Psoas muscle (tissue), 8 donors: ENCODE measurements at places on chromosomes 3 and 15. TPM values are rescaled to one million over a fixed set of nuclear protein-coding genes. Genes with fewer than 3 reads are reported as not detected.

DNA sequence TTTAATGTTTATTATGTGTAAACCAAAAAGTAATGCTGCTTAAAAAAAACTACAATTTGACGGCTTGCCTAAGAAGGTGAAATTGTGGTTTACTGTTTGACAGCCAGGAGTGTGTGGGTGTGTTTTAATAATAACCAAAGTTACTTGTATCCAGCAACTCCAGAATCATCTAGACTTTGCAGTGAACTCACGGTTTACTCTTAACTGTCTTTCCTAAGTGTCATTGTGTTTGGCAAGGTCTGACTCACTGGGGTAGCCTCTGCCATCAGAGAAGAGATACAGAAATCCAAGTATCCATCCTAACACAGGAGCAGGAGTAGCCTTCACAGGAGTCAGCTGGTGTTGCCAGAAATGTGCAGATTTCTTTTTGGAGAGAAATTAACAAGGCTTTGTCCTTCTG lies 151.1 kb downstream of the CTNNB1 start:
- no peak for DNase-seq

- DNase-seq, result no peak
These were observed 209.9 kb upstream of the VEPH1 start for GRCh38 chr3:157713101-157713500.

GRCh38 chr15:79641841-79642240 lies 209.7 kb downstream of the MINAR1 start:
- no peak for DNase-seq

Gene HRG
- not detected for polyA plus RNA-seq

GRCh38 chr3:17372362-17373210 lies 369.8 kb downstream of the TBC1D5 start:
- no peak for DNase-seq

Gene IL5RA
- polyA plus RNA-seq, result not detected

- DNase-seq, result no peak
These were observed 800.3 kb upstream of the GBE1 start for GRCh38 chr3:82561784-82562183.

Gene INAFM2
- polyA plus RNA-seq, result 14.5 TPM

Gene DOCK3
- polyA plus RNA-seq, result 0.21 TPM

DNA sequence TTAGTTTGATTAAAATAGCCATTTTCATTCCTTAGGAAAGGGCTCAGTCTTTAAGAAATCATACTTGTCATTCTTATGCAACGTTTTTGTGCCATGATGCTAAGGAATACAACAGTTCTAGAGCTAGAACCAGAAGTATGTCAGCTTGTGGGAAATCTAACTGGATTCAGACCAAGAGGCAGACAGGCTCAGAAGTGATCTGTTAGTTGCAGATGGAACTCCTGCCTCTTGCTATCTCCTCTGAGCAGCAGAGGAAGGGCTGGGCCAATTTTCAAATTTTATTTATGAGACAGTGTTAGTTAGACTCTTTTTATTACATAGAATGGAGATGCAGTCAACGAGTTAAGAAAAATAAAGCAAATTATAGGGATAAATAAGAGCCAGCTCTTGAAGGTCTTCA lies 48.5 kb upstream of the RYR3 start:
- DNase-seq, result no peak

DNA sequence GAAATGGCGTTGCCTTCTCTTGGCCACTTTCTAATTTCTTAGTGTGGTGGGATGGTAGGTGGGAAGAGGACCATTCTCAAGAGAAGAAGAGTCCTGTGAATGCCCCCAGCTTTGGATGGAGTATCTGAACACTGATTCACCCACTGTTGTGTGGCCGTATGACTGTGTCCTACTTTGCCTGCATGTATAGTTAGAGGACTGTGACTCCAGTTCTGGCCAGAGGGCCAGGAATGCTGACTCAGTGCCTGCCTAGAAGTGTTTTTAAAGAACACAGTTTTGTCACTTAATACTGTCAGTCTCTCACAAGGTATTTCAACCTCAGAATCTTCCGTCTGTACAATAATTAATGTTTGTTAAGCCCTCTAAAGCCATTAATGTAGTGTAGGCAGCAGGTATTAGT lies 2.1 kb downstream of the SEC61A1 start:
- DNase-seq, result no peak

GRCh38 chr3:43181202-43181821 lies 75.4 kb upstream of the POMGNT2 start:
- DNase-seq, result no peak

Gene MORC1
- polyA plus RNA-seq, result not detected

DNA sequence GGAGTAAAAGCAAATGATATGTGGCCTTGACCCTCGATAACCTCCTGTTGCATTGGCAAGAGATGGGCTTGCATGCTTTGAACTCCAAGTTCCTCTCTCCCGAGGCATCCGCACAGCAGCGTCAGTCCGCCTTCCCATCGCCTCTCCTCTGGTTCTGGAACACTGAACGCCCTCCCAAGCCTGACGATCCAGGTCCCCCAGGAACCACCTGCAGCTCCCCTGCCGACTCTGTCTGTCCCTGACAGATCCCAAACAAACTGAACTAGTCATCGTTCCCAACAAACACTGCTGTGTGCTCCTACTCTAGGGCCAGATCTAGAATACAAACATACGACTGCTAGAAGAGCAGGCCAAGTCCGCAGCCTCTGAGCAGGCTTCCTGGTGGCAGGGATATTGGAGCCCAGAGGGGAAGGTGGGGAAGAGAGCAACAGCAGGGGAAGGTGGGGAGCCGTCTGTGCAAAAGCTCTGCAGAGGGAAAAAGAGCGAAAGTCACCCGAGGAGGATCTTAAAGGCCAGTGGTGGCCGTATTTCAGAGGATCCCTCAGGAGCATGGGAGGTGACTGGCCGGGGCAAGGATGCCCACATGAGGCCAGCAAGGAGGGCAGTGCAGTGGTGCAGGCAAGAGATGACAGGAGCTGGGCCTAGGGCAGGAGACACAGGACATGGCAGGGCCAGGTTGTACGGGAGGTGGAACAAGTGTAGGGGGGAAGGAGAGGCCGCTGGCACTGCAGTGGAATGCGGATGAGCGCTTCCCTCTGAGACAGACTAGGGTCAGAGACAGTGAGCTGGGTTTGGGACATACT lies 50.8 kb downstream of the PCSK6 start:
- no peak for DNase-seq

Gene EFHB
- 0.43 TPM for polyA plus RNA-seq

DNA sequence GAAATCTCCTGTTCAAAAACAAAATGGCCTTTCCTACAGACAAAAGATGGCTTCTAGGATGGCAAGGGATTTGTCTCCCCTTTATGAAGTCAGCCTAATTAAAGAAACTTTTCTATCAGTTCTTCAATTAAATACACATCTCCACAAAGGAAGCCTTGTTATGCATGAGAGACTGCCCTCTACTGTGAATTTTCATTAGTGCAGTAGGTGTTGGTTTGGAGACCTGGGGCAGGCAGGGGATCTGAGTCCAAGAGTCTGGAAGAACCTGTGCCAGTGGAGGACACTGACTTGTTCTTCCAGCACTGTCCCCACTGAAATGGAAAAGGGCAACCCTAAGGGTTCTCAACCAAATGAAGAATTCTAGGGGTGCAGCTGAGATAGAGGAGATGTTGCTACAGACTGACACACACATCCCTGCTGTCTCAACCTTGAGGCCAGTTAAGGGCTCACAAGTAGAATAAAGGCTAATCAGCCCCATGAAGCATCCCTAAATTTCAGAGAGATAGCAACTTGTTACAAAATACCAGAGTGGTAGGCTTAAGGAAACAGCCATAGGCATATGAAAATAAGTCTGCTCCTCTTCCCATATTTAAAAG lies 174.0 kb upstream of the PRICKLE2 start:
- DNase-seq, result no peak

DNA sequence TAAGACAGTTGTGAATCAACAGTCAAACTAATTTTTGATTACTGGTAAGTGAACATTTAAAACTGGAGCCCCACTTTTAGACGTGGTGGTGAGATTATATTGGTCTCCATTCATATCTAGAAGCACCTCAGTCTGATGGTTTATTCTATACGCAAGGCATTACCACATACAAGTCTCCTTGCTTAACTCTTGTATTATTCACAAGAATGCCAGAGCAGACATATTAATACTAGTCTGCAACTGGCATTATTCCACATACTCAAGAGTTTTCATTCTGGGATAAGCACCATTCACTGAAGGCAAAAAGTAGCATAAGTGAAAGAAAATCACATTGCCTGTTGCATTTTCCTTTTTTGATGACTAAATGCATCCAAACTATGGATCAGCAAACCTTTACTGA lies 36.9 kb upstream of the MEIS2 start:
- no peak for DNase-seq

DNA sequence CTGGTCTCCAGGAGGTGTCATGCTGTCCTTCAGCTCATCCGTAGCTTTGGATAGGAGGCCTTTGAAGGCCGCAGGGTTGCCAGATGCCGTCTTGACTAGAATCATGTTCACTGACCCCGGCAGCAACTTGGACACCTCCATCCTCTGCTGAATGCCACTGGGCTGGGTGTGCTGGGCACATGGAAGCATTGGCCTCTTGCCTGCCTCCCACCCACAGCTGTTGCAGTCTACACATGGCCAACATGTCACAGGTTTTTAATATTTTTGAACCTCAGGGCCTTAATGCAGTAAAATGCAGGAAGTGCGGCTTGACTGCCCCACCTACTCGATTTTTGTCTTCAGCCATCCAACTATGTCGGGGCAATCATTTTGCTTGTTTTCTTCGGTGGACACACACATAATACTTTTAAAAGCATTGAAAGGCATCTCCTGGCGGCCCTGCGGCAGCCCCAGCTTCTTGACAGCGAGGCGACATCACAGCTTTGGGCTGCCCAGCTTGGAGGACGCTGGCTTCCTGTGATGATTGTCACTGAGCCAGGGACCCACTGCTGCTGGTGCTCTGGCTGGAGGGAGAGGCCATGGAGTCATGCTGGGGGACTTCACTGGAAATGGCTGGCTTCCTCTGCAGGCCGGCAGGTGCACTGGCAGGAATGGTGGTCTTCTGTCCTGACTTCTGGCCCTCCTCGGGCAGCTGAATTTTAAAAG lies 31.6 kb upstream of the ACAD9 start:
- no peak for DNase-seq

DNA sequence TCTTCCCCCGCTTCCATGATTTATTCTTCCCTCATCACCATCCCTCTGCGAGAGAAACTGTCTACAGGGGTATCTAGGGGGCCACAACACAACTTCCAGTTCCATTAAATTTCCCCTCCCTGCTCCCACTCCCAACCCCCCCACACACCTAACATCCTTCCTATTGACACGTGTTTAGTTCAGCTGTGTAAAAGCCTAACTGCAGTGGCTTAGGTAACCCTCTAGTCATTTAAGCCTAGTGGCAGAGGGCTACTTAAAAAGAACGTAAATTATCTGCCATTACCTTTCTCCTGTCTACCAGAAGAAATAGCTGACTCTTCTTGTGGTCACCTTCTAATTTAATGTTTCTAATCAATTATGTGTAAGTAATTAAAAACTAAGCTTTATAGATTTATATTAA lies 56.3 kb downstream of the ZNF148 start:
- no peak for DNase-seq

GRCh38 chr15:98330692-98331435 lies 317.5 kb upstream of the IGF1R start:
- no peak for DNase-seq

DNA sequence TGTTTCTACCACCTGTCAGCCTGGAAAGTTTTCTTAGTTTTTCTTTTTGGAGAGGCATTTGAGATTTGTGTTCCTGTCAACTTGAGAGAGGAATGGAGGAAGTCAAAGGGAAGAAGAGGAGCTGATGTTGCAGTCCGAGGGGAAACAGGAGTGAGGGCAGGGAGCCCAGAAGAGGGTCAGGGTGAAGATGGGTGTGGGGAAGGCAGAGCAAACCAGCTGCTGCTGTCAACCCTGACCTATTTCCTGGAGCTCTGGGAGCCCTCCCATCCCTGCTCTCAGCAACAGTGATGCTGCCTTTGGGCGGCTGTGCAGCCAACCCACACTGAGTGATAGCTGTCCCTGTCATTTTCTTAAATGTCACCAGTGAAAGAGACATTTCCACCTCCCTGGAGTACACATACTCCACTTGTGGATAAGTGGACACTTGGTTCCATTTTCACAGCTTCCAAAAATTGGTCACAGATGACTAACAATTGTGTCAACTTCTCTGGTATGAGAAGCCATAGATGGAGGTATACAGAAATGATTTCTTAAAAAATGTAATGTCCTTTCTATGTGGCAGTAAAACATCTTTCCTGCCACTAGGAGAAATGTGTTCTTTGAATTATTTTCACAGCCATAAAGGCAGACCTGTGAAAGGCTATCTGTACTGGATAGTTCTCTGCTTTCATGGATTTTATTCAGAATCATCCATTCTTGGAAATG lies 556.3 kb upstream of the TBL1XR1 start:
- peak; percentile 41 for DNase-seq

DNA sequence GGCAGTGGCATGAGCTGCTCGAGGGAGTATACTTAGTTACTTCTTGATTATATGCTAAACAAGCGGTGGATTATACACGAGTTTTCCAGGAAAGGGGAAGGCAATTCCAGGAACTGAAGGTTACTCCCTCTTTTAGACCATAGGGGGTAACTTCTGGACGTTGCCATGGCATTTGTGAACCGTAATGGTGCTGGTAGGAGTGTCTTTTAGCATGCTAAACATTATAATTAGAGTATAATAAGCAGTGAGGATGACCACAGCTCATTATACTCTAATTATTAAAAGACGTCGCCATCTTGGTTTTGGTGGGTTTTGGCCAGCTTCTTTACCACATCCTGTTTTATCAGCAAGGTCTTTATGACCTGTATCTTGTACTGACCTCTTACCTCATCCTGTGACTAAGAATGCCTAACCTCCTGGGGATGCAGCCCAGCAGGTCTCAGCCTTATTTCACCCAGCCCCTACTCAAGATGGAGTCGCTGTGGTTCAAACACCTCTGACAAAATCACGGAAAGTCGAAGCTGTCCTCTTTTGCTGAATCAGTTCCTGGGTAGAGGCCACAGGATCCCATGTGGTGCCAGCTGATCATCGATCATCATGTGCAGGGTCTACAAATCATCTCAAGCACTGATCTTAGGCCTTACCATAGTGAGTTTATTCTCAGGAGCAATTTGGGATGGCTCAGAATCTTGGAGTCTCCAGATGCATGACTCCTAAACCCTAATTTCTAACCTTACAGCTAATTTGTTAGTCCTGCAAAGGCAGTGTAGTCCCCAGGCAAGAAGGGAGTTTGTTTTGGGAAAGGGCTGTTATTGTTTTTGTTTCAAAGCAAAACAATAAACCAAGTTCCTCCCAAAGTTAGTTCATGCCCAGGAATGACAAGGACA lies 149.1 kb downstream of the TJP1 start:
- no peak for DNase-seq

Gene CCR9
- 0.03 TPM for polyA plus RNA-seq

DNA sequence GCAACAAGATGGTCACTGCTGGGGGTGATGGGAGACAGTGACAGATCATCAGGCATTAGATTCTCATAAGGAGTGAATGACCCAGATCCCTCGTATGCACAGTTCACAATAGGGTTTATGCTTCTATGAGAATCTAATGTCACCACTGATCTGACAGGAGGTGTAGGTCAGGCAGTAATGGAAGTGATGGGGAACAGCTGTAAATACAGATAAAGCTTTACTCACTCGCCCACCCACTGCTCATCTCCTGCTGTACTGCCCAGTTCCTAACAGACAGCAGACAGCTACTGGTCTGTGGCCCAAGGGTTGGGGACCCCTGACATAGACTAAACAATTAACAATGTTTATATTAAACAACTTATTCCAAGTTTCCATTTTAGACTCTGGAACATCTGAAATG lies 25.4 kb downstream of the IFT80 start:
- no peak for DNase-seq

- no peak for DNase-seq
These were observed 145.1 kb downstream of the LPP start for GRCh38 chr3:188299068-188299467.

Gene AMIGO3
- polyA plus RNA-seq, result 0.94 TPM

- no peak for DNase-seq
These were observed 25.8 kb upstream of the RPL39L start for GRCh38 chr3:187165144-187165543.
